ENCODE measurements at places on chromosomes 2 and 18.

GRCh38 chr2:30422444-30423040 lies 24.5 kb upstream of the LCLAT1 start:
- peak; percentile 6 for DNase-seq

DNA sequence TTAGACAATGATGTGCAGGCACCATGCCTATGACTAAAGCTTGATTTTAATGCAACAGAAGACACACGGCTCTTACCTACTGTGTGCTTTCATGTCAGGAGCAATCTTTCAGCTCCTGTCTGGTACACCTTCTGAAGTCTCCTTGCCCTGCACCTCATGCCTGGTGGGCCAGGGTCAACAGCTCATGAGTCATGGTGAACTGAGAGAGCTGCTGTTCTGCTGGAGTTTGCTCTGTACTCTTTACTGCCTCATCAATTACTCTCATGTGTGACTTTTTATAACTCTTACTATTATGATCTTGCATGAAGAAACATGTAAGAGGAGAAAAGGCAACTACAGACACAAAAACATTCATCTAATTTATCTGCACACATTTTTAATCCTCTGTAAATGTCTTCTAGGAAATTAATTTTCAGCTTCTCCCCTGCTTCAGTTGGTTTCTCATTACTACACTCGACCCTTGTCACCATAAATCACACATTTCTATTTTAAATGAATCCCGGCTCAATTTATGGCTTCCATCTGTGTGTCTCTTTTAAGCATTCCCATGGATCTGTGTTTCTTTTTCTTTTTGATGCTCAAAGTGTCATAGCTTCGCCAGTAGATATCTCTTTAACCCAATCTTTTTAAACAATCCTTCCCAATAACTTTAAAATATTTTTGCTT lies 9.7 kb downstream of the SERPINB7 start:
- no peak for DNase-seq

DNA sequence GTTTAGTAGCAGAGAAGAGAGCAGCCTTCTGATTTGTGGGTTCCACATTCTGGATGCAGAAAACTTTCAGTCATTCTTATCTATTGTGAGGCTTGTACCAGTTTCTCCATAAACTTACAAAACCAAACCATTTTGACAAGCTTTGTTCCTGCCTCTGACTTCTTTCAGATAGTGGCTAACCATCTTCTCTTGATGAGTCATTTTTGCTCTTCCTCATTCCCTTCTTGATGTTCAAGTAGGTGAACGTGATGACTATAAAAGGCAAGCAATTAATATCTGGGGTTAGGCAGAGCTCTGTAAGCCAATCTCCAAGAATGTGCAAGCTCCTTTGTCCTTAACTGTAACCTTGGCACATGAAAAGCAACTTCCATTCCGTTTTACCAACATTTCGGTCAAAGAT lies 2083.1 kb upstream of the PIK3C3 start:
- no peak for DNase-seq

DNA sequence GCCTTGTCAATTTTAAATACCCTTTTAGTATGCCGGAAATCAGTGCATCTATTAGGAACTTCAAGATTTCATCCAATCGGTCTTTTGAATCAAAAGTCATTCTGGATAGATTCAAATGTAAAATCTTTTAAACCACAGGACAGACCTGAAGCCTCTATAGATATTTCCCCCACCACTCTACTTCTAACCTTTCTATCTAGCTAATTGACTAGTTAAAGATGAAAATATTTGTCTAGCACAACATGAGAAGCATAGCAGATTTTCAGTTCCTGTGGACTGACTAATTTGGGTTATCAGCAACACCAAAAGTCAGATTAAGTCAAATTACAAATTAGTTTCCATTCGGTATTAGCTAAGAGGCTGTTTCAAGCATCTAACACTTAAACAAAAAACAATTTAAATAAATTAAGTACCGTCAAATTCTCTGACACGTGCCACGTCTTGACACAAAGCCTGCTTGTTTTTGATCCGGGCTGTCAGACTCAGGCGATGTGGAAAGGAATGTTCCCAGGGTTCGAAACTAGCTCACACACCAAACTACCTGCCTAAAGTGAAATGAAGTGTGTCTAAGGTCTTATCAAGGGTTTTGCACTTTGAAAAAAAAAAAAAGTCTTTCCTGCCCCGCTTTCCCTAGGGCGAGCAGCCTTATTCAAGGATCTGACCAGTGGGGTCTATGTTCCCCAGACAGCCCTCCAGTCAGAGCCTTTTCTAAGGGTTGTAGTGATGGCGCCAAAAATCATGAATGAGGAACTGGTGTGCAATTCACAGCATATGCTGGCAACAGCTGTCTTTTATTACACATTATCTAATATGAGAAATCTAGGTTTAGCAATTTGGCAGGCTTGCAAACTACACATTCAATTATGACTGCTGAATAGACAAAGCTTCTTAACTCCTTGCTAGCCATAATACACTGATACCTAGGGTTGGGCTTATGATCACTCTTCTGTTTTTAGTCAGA lies 4.7 kb downstream of the CYTIP start:
- no peak for DNase-seq

GRCh38 chr2:20141056-20141762 lies 83.7 kb downstream of the SDC1 start:
- DNase-seq: peak; percentile 47
